ENCODE measurements at places on chromosomes 3 and 15.

DNA sequence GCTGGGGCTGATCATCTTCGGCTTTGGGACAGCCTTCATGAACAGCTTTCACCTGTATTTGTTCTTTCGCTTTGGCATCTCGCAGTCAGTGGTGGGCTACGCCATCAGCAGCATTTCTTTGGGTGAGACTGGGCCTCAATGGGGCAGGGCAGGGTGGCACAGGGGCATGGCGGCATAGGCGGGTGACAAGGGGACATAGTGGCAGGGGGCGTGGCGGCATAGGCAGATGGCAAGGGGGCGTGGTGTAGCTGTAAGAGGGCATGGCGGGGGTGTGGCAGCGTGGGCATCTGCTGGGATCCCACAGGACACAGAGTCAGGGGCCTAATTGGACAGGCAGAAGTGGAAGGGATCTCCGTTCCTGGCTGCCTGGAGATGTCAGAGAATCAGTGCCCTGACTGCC is 25.5 kb downstream of the SLC22A14 start:
- DNase-seq = no peak

- peak; percentile 94 for DNase-seq
These were observed 12.6 kb upstream of the LMAN1L start for GRCh38 chr15:74799856-74800558.

- no peak for DNase-seq
These were observed 146.0 kb downstream of the ADAMTS9 start for GRCh38 chr3:64541803-64542202.

DNA sequence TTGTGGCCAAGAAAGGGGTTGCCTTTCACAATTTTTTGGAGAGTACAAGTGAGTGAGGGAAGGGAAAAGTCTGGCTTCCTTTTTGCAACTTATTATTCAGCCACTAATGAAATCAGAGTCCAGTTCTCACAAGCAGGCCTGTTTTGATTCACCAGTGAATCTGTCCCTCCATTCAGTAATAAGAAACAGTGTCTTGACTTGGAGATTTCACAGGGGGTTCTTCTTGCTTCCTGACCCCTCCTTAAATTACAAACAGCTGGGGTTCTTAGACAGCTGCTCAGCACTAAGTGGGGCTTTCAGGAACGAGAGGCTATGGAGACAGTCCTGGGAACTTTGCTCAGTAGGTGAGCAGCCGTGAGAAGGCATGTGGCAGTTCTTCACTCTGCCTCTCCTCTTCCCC is 24.5 kb downstream of the SEMA3G start:
- no peak for DNase-seq

- DNase-seq = peak; percentile 62
These were observed 53.7 kb downstream of the CGGBP1 start for GRCh38 chr3:88005066-88005465.

DNA sequence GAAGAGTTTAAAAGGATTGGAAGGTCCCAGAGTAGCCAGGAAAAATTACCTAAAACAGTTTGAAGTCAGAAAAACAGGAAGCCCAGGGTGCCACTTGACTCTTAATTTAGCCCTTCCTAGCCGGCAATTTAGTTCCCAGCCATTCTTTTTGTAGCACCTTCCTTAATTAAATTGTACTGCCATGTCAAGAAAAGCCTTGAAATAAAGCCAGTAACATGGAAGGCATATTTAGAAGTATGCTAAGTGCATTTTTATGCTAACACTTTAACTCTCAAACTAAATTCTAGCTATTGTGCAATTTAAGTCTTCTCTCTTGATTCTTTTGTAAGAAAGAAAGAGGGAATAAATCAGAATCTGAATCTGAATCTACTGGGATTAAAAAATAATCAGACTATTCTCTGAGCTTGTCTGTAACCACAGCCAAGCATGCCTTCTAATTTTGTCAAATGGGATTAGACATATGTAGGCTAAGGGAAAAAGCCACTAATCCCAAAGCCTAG is 43.2 kb downstream of the MAP3K13 start:
- DNase-seq = no peak

DNA sequence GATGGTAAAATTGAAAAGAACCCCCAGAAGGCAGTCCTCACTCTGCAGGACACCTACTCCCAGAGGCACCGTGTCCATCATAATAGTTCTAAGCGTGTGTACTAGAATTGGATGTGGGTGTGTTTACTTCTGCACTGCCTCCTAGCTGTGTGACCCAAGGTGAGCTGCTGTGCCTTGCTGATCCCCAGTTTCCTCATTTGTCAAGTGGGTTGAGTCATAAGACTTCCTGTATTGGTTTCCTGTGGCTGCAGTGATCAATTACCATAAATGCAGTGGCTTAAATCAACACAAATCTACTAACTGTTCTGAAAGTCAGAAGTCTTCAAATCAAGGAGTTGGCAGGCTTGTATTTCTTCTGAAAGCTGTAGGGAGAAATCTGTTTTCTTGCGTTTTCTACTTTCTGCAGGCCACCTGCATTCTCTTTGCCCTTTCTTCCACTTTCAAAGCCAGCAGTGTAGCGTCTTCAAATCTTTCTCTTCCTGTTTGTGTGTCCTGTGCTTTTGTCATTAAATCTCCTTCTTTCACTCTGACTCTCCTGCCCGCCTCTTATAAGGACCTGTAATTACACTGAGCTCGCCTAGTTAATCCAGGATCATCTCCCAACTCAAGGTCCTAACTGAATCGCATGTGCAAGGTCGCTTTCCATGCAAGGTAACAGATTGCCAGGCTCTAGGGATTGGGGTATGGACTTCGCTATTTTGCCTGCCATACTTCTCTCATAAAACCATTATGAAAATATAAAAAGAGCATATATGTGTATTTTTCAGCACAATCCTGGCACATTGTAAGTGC is 59.0 kb downstream of the RORA start:
- DNase-seq = no peak

- DNase-seq = no peak
These were observed 136.3 kb downstream of the LRRC28 start for GRCh38 chr15:99387421-99388168.

DNA sequence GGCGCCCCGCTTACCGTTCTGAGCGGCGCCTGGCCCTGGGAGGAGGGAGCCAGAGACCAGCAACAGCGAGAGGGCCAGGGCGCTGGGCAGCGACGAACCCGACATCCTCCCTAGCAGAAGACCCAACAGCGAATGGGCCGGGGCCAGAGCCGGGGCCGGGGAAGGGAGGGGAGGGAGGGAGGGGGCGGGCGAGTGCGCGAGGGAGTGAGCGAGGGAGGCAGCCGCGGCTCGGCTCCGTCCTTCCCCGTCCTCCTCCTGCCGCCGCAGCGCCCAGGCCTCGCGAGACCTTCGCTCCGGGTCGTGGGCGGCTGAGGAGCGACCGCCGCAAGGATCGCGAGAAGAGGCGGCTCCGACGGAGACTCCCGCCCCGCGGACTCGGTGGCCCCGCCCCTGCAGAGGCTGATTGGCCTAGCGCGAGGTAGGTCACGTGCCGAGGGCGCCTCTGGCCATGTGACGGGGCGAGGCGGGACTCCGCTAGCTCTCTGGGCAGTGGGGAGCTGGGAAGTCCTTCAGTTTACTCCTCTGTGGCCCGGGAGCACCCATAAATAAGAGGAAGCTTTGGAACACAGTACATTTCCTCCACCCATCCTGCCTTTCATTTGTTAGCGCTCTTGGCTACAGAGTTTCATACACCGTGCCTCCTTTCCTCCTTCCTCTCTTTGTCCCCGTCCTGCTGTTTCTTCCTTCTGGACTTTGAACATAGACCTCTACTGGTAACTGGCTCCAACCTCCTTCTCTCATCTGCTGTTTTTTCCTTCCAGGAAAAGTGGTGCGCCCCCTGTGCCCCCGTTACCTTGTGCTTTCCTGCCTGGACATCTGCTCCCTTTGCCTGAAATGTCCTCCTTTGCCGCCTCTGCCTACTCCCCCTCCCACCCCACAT is at the start of gene NPTN:
Gene NPTN, minus strand, starts transcription at position 279 of the 880 bp plus-strand sequence. Its CDS starts 174 bp downstream, at position 105.
- peak; percentile 99 for DNase-seq

- no peak for DNase-seq
These were observed 175.6 kb upstream of the BCL6 start for GRCh38 chr3:187920913-187921312.

- no peak for DNase-seq
These were observed 26.0 kb downstream of the ACSBG1 start for GRCh38 chr15:78208341-78208844.

GRCh38 chr3:170728181-170728580 is 141.8 kb downstream of the RPL22L1 start:
- no peak for DNase-seq

Data from inflammatory macrophage treated with lipopolysaccharide for 4 hours (primary cell).